ENCODE measurements at places on chromosomes 1 and 21. TPM values are rescaled to one million over a fixed set of nuclear protein-coding genes. Genes with fewer than 3 reads are reported as not detected.

Gene MFSD2A
- 12.1 TPM for total RNA-seq

Gene GBP3
- total RNA-seq = 24.9 TPM

Gene TNFAIP8L2
- total RNA-seq = not detected

Gene RGS4
- 16.6 TPM for total RNA-seq

Gene RORC
- total RNA-seq = not detected

Gene SPATA21
- total RNA-seq = not detected

Gene AMPD1
- total RNA-seq = not detected

Gene AZIN2
- 2.2 TPM for total RNA-seq

DNA sequence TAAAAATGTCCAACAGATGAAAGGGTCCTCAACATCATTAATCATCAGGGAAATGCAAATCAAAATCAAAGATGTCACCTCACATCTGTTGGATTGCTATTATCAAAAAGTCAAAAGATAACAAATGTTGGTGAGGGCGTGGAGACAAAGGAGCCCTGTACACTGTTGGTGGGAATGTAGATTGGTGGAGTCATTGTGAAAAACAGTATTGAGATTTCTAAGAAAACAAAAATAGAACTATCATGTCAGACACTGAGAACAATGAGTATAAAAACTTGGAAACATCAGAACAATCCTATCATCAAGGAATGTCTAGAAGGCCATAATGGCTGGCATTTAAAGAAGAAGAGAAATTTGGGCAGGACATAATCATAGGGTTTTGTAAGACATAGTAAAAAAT lies 209.2 kb upstream of the PTGFR start:
- peaks cover 21% of the 10 kb centered on the region for H3K4me1 ChIP-seq
- no peak overlapping the region for H3K4me3 ChIP-seq
- H3K27me3 ChIP-seq = no peaks in the 10 kb centered on the region
- H3K36me3 ChIP-seq = no peaks in the 10 kb centered on the region
- no peak overlapping the region for H3K27ac ChIP-seq

DNA sequence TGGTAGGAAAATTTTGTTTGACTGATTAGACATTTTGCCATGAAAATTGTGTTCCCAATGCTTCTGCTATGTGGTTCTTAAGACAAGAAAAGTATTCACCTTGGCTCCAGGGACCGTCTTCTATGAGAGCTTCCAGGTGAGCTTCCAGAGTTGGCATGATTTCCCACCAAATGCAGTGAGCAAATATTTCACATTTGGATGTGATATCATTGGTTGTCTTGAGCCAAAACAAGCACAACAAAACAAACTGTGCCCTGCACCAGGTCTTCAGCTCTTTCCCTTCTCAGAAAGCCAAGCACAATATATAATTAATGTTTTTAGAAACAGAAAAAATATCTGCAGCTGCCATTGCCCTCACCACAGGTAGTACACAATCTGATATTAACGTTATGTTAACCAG lies 1009.0 kb downstream of the PLA2G4A start:
- peaks cover 9% of the 10 kb centered on the region for H3K4me1 ChIP-seq
- H3K27me3 ChIP-seq = no peaks in the 10 kb centered on the region

- DNase-seq = peak; percentile 1
- H3K4me1 ChIP-seq = peaks cover 10% of the 10 kb centered on the region
- H3K27ac ChIP-seq = no peak overlapping the region
- H3K36me3 ChIP-seq = no peaks in the 10 kb centered on the region
Measured at GRCh38 chr1:238336531-238336930, 445.8 kb upstream of the ZP4 start.

- H3K36me3 ChIP-seq = peaks cover 25% of the 10 kb centered on the region
- peaks cover 47% of the 10 kb centered on the region for H3K4me1 ChIP-seq
- H3K27me3 ChIP-seq = no peaks in the 10 kb centered on the region
Measured at GRCh38 chr1:241637604-241638003, 2.6 kb downstream of the CHML start.

DNA sequence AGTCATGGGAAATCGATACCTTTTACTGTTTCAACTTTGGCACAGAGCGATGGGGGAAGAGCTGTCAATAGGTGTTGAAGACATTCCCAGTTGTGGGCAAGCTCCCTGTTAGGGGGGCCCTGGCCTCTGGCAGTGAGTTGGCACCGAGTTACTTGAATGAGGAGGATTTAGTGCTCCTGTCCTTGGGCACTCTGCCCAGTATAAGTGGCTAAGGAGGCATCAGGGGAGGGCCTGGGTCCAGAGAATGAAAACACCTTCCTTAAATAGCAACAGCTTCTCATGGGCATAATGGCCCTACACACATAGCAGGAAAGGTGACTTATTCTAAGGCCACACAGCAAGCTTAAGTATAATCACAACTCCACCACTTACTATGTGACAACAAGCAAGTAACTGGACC lies 664.4 kb downstream of the PTPRU start:
- H3K4me1 ChIP-seq = no peaks in the 10 kb centered on the region
- H3K27me3 ChIP-seq = peaks cover 69% of the 10 kb centered on the region
- no peak overlapping the region for H3K4me3 ChIP-seq
- DNase-seq = no peak
- no peak overlapping the region for H3K27ac ChIP-seq

- H3K36me3 ChIP-seq = no peaks in the 10 kb centered on the region
- no peak overlapping the region for H3K4me3 ChIP-seq
- H3K4me1 ChIP-seq = peaks cover 19% of the 10 kb centered on the region
- peak; percentile 58 for DNase-seq
Measured at GRCh38 chr1:203271018-203271743, 34.1 kb upstream of the BTG2 start.

DNA sequence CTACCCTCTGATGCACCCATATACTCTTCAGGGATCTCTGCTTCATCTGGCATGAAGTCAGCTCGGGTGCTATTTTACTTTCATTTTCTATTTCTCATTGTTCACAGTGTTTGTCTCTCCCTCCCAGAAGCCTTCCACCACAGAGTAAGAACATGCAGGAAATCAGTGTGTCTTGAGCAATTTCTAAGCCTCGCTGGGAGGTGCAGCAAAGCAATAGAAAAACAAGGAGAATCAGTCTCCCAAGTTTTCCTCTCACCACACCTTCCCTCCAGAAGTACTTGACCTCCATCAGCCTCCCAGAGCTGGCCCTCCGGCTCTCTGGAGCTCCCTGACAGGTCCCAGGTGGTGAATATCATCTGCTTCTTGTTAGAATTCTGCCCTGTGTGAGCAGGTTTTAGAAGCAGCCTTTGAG lies 594.7 kb upstream of the CAMK1G start:
- H3K27ac ChIP-seq = peak overlapping the region; percentile 8
- H3K4me1 ChIP-seq = peaks cover 33% of the 10 kb centered on the region
- peak; percentile 62 for DNase-seq
- H3K4me3 ChIP-seq = peak overlapping the region; percentile 61
- no peaks in the 10 kb centered on the region for H3K36me3 ChIP-seq
- H3K27me3 ChIP-seq = no peaks in the 10 kb centered on the region

- H3K36me3 ChIP-seq = no peaks in the 10 kb centered on the region
- H3K27me3 ChIP-seq = no peaks in the 10 kb centered on the region
- H3K27ac ChIP-seq = no peak overlapping the region
- H3K4me1 ChIP-seq = peaks cover 11% of the 10 kb centered on the region
Measured at GRCh38 chr21:45175326-45176095, 101.1 kb downstream of the ADARB1 start.

DNA sequence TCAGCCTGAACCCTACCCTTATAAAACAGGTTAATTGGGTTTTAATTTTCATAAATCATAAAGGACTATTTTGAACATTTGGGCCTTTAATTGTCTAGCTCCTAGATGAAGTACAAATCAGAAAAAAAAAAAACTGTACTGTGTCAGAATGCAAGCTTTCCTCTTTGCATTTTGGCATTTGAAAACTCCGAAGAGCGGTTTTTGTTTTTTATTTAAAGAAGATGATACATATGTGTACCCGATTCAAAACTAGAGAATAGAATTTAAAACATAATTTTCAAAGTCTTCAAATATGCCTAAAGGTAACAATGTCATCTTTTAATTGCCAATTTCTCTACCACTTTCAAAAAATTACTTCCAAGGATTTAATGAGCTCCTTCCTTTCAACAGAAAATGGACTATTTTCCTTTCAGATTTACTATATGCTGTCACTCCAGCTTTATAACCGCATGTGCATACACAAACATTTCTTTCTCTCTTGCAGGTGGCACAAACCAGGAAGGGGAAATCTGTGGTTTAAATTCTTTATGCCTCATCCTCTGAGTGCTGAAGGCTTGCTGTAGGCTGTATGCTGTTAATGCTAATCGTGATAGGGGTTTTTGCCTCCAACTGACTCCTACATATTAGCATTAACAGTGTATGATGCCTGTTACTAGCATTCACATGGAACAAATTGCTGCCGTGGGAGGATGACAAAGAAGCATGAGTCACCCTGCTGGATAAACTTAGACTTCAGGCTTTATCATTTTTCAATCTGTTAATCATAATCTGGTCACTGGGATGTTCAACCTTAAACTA lies 33.7 kb downstream of the MRPL39 start:
- H3K4me1 ChIP-seq = peaks cover 59% of the 10 kb centered on the region
- H3K36me3 ChIP-seq = peaks cover 6% of the 10 kb centered on the region
- peak; percentile 97 for DNase-seq
- peak overlapping the region; percentile 8 for H3K4me3 ChIP-seq
- peak overlapping the region; percentile 87 for H3K27ac ChIP-seq
- no peaks in the 10 kb centered on the region for H3K27me3 ChIP-seq

DNA sequence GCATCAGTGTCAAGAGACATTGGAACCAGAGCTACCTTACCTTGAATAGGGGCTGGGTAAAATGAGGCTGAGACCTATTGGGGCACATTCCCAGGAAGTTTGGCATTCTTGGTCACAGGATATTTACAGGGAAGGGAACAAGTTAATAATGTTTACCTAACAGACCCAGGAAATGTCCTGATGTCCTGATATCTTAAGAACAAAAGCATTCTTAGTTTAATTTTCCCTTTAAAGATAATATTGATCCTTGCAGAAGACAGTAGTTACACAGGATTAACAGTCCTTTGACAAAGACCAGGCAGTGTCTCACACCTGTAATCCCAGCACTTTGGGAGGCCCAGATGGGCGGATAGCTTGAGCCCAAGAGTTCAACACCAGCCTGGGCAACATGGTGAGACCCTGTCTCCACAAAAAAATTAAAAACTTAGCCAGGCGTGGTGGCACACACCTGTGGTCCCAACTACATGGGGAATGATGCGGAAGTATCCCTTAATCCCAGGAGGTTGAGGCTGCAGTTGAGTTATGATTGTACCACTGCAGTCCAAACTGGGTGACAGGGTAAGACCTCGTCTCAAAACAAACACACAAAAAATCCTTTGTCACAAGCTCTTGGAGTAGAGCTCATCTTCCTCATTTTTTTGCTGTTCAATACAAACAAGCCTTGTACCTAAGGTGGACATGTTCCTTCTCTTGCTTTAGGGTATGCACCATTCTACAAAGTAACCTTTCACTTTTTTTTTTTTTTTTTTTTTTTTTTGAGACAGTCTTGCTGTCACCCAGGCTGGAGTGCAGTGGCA lies 1.3 kb upstream of the TOMM20 start:
- H3K36me3 ChIP-seq = peaks cover 6% of the 10 kb centered on the region
- H3K4me3 ChIP-seq = no peak overlapping the region
- peaks cover 5% of the 10 kb centered on the region for H3K4me1 ChIP-seq
- no peaks in the 10 kb centered on the region for H3K27me3 ChIP-seq
- H3K27ac ChIP-seq = no peak overlapping the region
- DNase-seq = no peak

GRCh38 chr1:12597792-12598191 lies 20.2 kb downstream of the DHRS3 start:
- H3K4me3 ChIP-seq = no peak overlapping the region
- no peaks in the 10 kb centered on the region for H3K27me3 ChIP-seq
- no peaks in the 10 kb centered on the region for H3K36me3 ChIP-seq
- peaks cover 71% of the 10 kb centered on the region for H3K4me1 ChIP-seq

- no peaks in the 10 kb centered on the region for H3K36me3 ChIP-seq
- H3K4me1 ChIP-seq = no peaks in the 10 kb centered on the region
- H3K4me3 ChIP-seq = no peak overlapping the region
- DNase-seq = no peak
- H3K27me3 ChIP-seq = no peaks in the 10 kb centered on the region
Measured at GRCh38 chr1:155184835-155185782, 11.5 kb downstream of the TRIM46 start.

- H3K27ac ChIP-seq = peak overlapping the region; percentile 56
- no peaks in the 10 kb centered on the region for H3K36me3 ChIP-seq
- DNase-seq = no peak
Measured at GRCh38 chr1:185440877-185441276, 123.8 kb upstream of the IVNS1ABP start.

GRCh38 chr1:160408864-160409263 lies 8.5 kb downstream of the VANGL2 start:
- peaks cover 8% of the 10 kb centered on the region for H3K27me3 ChIP-seq
- DNase-seq = no peak
- no peaks in the 10 kb centered on the region for H3K36me3 ChIP-seq
- no peak overlapping the region for H3K4me3 ChIP-seq
- peaks cover 25% of the 10 kb centered on the region for H3K4me1 ChIP-seq

GRCh38 chr1:184759651-184760050 lies 5.0 kb upstream of the EDEM3 start:
- H3K4me1 ChIP-seq = peaks cover 21% of the 10 kb centered on the region
- H3K27me3 ChIP-seq = no peaks in the 10 kb centered on the region
- H3K27ac ChIP-seq = peak overlapping the region; percentile 28
- no peaks in the 10 kb centered on the region for H3K36me3 ChIP-seq

- H3K27ac ChIP-seq = no peak overlapping the region
- peak; percentile 72 for DNase-seq
- H3K4me1 ChIP-seq = peaks cover 24% of the 10 kb centered on the region
- no peak overlapping the region for H3K4me3 ChIP-seq
Measured at GRCh38 chr1:232952514-232953499, 2.4 kb downstream of the NTPCR start.

DNA sequence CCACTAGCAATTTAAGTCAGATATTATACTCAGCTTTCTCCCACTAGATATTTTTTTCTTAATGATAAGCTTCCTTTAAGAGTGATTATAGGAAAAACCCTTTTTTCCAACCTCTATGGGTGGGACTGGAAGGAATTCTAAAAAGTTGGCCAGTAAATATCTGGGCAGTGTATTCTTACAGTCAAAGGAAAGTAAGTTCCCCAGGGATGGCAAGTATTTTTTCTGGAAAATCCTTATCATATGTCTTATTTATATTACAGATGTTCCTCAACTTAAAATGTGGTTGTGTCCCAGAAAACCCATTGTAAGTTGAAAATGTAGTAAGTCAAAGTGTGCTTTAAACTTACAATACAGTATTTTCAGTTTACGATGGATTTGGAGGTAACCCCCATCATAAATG lies 29.2 kb downstream of the CMPK1 start:
- H3K27ac ChIP-seq = no peak overlapping the region
- no peak overlapping the region for H3K4me3 ChIP-seq
- DNase-seq = no peak

DNA sequence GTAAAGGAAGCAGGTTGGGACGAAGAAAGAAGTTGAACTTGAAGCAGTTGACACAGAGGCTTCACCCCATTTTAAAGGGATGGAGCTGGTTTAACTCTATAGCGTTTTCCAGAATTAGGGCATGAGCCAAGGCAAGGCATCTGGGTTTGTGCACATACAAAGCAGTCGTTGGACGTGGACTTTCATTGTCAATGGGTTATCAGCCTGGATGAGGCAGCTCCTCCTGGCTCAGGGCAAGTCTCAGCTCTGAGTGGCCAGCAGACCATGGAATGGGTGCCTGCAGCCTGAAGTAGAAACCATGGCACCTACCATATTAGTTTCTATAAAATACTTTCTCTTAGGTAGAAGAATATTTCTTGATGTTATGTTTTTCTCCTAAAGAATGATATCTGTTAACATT lies 163.8 kb upstream of the KCNK2 start:
- no peaks in the 10 kb centered on the region for H3K27me3 ChIP-seq
- DNase-seq = no peak
- no peaks in the 10 kb centered on the region for H3K36me3 ChIP-seq
- H3K4me3 ChIP-seq = no peak overlapping the region

GRCh38 chr21:14737922-14738321 lies 191.8 kb upstream of the SAMSN1 start:
- H3K4me3 ChIP-seq = no peak overlapping the region
- no peak overlapping the region for H3K27ac ChIP-seq
- DNase-seq = peak; percentile 83
